ENCODE measurements at places on chromosomes 4 and X.
A peak's percentile ranks its signal among the peaks of the same experiment; 100 is the strongest.

DNA sequence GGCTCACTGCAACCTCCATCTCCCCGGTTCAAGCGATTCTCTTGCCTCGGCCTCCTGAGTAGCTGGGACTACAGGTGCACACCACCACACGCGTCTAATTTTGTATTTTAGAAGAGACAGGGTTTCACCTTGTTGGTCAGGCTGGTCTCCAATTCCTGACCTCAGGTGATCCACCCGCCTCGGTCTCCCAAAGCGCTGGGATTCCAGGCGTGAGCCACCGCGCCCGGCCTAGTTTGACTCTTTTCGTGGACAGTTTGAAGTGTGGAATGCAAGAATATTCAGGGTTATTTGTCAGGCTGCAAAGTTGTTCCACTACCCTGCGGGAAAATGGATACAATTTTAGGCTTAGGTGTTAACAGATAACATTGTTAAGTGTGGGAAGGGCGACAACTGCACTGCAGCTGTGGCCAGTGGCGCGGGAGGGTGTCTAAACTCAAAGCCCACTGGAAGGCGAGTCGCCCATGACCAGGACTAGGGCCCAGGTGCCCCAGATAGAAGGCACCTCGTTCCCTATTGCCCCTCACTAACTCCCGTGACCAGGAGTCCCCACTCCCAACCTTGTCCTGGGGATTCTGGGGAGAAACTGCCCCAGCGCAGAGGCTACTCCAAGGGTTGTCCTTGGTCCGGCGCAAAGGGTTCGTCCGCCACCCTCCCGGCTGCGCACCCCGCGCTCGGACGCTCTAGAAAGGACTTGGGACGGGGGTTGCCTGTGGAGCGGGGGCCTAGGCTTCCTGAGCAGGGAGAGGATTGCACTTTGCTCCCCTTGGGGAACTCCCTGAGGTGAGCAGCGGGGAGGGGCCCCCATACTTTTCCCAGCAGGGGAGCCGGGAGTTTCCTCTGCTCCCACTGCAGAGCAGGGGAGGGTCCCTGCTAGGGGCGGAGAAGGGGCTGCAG is 1.1 kb upstream of the CD99 start:
- no peak for DNase-seq

DNA sequence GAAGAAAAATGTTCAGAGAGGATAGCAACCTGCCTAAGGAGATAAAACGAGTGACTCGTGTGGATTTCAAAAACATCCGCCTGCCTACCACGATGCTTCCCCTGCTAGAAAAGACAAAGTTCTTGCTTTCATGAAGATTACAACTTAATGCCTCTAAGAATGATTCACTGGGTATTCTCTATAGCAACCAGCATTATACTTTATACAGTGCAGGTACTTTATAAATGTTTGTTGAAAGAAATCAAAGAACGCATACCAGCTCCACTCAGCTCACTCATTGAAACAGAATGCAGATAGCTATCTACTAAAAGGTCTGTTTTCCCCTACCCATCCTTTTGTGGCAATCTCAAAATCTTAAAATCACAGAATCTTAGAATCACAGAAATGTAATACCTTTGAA is 33.7 kb downstream of the GASK1B start:
- DNase-seq, result no peak

- no peak for DNase-seq
These were observed 218.5 kb downstream of the APBB2 start for GRCh38 chr4:40995850-40996249.

- no peak for DNase-seq
These were observed 69.4 kb downstream of the HMGB2 start for GRCh38 chr4:173264684-173265185.

GRCh38 chrX:6225288-6225910 is 3.3 kb downstream of the NLGN4X start:
- no peak for DNase-seq

GRCh38 chr4:76058302-76058701 is 16.2 kb upstream of the ART3 start:
- no peak for DNase-seq

DNA sequence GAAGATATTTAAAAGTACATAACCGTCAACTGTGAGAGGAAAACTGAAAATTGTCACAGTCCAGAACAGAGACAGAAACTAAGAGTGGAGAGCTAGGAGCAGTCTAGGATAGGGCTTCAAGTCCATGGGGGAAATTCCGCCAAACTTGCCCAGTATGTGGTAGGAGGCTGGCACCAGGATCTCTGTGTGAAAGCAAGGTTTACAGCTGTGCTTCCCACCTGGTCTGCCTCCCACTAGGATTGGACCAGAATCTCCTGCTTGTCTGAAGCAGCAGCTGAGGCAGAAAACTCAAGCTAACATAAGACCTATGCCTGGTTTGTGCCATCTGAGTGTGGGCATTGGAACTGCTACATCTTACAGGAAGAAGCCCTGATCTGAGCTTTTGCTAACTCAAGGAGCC is 18.6 kb upstream of the FHL1 start:
- DNase-seq, result no peak

GRCh38 chr4:44121210-44121609 is 327.4 kb downstream of the KCTD8 start:
- DNase-seq, result no peak

DNA sequence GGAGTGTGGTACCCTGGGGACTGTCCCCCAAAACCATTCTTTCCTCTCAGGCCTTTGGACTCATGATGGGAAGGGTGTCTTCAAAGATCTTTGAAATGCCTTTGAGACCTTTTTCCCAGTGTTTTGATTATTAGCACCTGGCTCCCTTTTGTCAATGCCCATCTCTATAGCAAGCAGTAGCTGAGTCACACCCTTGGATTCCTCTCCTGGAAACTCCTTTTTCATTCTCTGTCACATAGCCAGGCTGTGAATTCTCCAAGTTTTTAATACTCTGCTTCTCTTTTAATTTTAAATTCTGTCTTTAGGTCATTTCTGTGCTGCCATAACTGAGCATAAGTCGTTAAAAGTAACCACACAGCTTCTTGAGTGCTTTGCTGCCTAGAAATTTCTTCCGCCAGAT is 29.7 kb downstream of the IL21 start:
- DNase-seq, result no peak

GRCh38 chrX:1582686-1583437 is 8.5 kb upstream of the AKAP17A start:
- DNase-seq, result no peak

DNA sequence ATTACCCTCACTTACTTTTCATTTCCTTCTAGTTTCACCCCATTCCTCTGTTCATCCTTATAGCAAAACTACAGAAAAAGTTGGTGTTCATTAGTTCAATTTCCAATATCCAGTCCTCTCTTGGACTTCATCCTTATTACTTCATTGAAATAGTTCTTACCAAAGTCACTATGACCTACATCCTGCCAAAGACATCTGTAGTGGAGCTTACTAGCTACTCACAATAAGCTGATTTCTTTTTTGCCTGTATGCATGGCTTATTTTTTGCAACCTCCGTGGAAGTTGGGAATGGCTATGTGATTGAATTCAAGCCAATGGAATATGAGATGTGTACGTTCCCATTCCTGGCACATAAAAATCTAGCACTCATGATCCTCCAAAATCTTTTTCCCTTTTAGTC is 4.6 kb upstream of the CDKL2 start:
- peak; percentile 37 for DNase-seq

DNA sequence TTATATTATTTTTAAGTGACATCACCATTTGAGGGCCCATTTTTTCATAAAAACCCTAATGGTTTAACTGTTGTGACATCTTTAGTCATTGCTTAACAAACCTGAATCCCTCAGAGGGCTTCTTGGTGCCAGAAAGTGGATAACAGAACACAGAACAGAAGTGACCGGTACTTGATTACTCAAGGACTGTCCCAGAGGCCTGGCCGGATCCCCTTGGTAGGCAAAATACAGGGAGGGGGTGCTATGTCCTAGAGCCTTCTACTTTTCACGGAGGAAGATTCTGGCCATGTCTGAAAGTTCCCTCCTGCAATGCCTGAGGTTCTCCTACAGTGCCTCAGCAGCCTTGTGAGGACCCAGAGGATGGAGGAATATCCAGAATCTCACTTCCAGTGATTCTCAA is 94.3 kb upstream of the DCLK2 start:
- no peak for DNase-seq

DNA sequence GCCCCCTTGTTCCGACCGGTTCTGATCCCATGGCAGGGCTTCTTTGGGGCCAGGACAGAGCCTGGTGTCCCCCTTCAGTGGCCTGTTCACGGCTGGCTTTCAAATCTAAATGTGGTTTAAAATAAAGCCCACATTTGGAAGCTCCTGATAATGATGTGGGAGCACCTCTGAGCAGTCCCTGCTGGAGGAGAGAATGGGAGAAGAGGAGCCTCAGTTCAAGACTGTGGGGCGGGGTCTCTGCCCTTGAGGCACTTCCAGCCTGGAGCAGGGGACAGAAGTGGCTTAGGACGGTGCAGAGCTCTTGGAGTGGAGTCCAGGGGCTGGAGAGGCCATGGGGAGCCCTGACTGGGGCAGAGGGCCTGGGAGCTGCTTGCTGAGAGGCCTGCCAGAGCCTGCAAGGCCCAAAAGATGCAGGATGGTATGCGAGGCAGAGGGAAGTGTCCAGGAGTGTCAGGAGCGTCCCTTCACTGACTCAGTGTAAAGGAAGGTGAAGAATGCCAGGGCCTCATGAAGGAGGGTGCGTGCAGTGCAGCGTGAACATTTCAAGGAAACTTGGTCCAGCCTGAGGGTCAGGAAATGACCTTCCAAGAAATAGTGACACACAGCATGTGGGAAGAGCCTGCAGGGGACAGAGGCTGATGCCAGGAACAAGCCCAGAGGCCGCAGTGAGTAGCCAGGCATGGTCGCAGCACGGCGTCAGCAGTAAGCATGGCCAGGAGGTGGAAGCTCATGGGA is 21.1 kb upstream of the TADA2B start:
- DNase-seq, result no peak

- DNase-seq, result no peak
These were observed 24.6 kb downstream of the SEPTIN11 start for GRCh38 chr4:76974150-76974549.
